ENCODE measurements at places on chromosomes 12 and 14.

DNA sequence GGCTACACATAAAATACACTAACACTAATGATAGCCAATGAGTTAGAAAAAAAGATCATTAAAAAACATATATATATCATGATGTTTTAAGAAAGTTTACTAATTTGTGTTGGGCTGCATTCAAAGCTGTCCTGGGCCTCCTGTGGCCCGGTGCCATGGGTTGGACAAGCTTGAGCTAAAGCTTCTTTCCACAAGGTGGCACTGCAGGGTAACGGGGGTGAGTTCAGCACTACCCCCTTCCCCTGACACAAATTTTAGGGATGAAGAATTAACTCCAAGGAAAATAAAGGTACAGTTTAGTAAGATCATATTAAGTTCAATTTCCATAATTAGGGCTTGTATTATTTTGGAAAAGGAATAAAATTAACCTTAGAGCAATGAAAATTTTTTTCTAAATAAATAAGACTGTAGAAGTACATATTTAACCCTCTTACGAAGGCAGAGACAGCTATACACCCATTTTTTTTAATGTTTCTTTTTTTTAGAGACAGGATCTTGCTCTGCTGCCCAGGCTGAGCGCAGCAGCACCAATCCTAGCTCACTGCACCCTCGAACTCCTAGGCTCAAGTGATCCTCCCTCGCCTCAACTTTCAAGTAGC is 38.9 kb downstream of the PPP1R13B start:
- DNase-seq, result peak; percentile 54

- DNase-seq, result no peak
These were observed 12.1 kb downstream of the SPX start for GRCh38 chr12:21538061-21538653.

DNA sequence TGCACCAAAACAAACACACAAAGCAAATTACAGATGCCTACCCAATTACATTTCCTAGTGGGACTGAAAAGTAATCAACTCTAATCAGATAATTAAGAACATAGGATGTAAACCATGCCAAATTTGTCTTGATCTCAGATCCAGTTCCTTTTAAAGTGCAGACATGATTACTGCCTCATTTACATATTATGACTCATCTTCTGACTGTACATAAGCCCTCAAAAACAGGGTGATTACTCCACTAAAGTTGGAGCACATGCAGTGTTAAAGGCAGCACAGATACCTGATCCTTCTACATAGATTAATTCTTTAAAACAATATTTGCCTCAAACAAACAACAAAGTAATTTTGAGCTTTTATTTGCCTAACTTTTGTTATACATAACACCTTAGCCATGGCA is 337.2 kb downstream of the RPS29 start:
- no peak for DNase-seq

DNA sequence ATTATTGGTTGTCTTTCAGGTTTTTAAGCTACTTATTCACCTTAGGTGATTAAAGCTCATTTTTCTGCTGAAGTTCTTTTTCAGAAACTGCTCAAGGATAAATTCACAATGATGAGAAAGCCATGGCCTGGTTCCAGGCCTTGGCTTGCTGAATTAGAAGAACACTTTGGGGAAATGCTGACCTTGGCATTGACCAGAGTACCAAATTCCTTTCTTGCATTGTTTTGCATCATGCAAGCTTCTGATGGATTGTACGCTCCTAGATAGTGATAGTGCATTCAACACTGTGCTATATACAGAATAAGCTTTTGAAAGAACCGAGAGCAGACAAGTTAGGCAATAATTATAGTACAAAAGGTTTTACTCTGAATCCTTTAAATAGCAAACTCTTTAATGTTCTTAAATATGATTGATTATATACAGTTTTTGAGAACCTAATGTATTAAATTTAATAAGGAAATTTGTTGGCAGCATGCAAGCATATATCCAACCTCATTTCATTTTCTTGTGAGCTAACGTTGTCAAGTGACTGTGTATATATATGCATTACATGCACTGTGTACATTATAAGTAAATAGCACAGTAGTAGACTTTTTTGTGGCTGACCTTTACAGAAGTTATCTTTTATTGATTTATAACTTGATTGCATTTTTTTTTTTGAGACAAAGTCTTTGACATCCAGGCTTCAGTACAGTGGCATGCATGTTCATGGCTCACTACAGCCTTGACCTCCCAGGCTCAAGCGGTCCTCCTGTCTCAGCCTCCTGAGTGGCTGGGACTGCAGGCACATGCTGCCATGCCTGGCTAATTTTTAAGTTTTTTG is 99.2 kb downstream of the DIP2B start:
- DNase-seq, result no peak

- no peak for DNase-seq
These were observed 31.0 kb downstream of the EID3 start for GRCh38 chr12:104334581-104334980.

DNA sequence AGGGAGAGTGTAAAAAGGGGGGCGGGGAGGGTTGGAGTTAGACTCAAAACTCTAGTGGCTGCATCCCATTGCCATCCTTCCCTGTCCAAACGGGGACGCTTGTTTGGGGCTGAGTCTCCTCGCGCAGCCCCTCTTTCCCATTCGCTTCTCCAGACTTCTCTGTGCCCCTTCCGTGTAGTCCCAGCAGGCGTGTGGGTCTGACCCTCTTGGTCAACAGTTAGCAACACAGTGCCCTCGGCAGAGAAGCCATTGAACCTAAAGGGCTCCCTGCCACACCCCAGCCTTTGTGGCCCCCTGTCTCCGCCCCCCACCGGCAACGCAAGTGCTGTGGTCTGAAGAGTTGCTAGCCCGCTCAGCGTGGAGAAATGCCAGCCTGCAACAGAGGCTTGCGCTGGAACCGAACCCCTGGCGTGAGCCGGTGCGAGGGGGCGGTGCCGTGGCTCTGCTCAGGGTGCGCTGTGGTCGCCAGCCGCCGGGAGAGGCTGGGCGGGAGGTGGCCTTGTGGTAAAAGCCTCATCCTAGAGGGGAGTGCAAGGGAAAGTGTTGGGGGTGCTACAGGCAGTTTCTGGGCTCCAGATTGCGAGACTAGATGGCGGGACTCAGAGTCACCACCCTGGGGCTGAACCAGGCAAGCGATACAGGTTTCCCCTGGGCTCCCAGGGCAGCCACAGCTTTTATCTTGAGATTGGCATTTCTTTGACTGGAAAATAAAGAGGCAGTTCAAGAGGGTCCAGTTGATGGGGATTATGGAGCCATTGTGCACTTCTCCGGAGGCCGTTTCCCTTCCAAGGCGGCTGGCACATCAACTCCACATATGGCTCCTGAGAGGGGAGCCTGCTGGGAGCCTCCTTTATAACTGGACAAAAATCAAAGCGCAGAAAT is 2.1 kb downstream of the PLXNC1 start:
- no peak for DNase-seq

Data from T follicular helper cell (primary cell).